ENCODE measurements at places on chromosomes 7 and 10. TPM values are rescaled to one million over a fixed set of nuclear protein-coding genes. Genes with fewer than 3 reads are reported as not detected.

DNA sequence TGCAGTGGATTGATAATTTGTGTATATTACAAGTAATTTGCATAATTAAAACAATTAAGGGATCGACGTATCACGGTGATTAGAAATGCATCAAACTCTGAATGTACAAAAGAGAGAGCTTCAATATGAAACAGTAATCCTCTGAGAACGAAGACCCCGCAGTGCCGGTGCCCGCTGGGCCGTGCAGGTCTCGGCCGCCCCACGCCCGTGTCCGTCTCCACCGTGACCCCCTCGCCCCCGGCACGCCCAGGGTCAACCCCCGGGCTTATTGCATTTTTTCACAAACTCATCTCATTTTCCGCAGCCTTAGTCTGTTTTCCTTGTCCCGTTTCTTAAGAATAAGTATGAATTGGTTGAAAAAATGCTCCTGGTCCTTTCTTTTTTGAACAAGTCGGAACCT lies 218.6 kb downstream of the TCERG1L start:
- DNase-seq, result no peak

GRCh38 chr10:4243169-4243568 lies 458.2 kb upstream of the KLF6 start:
- DNase-seq, result no peak

Gene VGF
- not detected for total RNA-seq

DNA sequence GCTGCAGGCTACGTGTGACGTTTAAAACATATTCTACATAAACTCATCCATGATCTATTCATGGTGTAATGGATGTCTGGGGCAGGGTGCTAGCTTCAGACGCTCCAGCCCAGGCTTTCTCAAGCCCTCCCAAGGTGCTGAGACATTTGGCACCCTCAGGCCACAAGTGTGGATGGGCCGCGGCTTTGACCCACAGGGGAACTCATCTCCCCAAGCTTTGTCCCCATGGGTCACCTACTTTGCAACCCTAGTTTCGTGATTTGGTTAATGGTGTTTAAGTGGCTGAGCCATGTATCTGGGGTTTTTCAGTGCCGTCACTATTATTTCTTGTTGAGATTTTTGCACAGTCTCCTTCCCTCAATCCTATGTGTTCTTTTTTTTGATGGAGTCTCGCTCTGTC lies 66.0 kb downstream of the GRK5 start:
- no peak for DNase-seq

Gene FGL2
- 0.16 TPM for total RNA-seq

GRCh38 chr10:3524086-3524960 lies 260.7 kb downstream of the KLF6 start:
- no peak for DNase-seq

Gene ERVW-1
- total RNA-seq, result not detected

Gene ZNF804B
- not detected for total RNA-seq

DNA sequence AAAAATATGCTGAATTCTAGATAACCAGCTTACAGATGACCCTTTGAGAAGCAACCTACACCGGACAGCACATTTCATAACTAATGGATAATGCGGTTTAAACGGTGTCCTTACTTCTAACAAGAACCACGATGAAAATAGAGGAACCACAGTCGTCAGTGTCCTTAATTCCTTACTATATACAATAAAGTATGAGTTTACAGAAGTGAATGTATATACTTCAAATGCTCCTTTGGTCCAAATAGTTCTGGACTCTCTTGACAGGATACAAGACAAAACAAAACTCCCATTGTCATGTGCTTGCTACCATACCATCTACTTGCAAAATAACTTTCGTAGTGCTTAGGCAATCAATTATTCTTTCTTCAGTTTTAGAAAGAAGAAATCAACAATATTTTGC lies 2.4 kb downstream of the NAMPT start:
- no peak for DNase-seq

DNA sequence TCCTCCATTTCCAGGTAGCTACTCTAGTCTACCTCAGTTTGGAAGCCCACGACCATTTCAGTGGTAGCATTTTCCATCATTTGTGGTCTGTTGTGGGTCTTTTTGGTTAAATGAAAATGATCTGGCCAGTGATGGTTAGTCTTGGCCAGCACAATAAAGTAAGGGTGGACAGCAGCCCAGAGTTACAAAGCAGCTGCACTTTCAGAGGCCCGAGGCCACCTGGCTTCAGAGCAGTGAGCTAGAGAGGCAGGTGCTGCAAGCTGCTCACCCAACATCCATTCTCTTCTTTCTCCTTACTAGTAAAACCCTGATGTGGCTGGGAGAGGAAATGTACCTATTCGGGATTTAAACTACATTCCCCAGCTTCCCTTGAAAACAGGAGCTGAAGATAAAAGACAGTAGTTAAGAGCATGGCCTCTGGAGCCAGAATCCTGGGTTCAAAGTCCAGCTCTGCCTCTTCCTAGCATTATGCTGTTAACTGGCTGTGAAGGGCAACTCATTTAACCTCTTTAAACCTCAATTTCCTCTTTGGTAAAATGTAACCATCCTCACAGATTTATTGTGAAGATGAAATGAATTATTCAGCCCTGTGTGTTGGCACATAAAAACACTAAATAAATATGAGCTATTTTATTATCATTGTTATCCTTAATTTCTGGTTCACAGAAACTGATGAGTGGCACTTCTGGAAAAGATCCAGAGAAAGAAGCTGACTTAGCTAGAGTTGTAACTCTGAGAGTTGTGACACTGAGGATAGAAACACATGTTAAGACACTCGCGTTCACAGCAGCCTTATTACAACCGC lies 517.4 kb downstream of the PARD3 start:
- DNase-seq, result no peak

GRCh38 chr10:126210051-126210651 lies 178.1 kb downstream of the ADAM12 start:
- DNase-seq, result no peak

Gene DNAH11
- 0.25 TPM for total RNA-seq

- DNase-seq, result no peak
These were observed 173.9 kb upstream of the CDK1 start for GRCh38 chr10:60604342-60604741.

Gene INSIG1
- total RNA-seq, result 93.5 TPM

GRCh38 chr7:25636871-25637283 lies 408.6 kb upstream of the NPVF start:
- no peak for DNase-seq

- no peak for DNase-seq
These were observed 177.6 kb downstream of the DIP2C start for GRCh38 chr10:511849-512191.

DNA sequence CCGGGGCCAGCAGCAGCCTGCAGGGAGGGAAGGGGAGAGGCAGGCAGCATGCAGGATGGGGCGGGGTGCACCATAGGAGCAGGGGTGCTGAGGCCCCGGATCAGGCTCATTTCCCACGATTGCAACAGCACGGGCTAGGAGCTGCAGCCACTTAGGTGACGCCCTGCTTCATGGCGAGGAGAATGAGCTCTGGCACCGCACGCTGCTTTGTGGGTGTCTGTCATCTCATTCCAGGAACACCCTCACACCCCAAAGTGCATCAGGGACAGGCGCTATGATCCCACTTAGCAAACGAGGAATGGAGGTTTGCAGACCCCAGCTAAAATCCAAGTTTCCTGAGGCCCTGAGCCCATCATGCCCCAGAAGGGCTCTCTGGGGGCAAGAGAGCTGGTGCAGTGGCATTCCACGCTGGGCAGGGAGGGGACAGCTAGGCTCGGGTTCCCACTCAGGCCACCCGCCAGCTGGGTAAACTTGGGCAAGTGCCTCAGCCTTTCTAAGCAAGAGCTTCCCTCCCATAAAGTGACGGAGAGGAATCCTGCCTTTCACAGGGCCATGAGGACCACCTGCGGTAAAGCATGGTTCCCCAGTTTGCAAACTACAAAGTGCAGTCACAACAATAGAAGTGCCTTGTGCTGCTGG lies 9.3 kb downstream of the KCNH2 start:
- no peak for DNase-seq

- no peak for DNase-seq
These were observed 8.4 kb downstream of the OSBPL3 start for GRCh38 chr7:24971333-24972165.

DNA sequence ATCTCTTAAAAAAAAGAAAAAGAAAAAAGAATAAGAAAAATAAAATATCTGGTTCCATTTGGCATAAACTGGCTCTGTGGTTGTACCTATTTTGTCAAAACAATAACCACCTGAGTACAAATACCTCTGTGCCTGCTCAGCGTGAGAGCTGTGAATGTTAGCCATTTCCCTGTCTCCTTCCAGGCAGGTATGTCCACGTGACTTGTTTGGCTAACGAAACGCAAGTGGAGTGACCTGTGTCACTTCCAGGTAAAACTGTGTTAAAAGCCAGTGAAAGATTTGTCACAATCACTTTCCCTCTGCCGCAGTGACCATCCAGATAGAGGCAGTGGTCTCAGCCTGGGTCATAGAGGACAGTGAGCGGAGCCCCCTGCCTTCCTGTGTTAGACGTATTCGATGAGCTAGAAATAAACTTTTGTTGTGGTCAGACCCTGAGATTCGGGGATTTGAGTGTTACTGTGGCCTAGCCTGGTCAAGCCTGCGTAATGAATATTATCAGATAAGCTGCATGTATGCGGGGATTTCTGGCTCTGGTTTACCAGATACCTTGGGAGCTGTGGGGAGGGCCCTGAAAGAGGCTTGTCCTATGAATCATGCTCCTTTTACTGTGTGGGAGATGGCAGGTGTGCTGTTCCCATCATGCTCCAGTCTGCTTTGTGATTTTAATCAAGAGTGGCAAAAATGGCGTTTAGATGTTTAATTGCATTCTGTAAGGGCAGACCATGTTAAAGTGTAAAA lies 3.8 kb downstream of the PTER start:
- no peak for DNase-seq
